ENCODE measurements at places on chromosomes 7 and 10.

GRCh38 chr10:6052247-6053221 lies 9.6 kb downstream of the IL2RA start:
- no peak for DNase-seq

- no peak for DNase-seq
Measured at GRCh38 chr10:1253523-1254353, 197.6 kb downstream of the WDR37 start.

- no peak for DNase-seq
Measured at GRCh38 chr7:157782041-157782440, 445.2 kb downstream of the DNAJB6 start.

DNA sequence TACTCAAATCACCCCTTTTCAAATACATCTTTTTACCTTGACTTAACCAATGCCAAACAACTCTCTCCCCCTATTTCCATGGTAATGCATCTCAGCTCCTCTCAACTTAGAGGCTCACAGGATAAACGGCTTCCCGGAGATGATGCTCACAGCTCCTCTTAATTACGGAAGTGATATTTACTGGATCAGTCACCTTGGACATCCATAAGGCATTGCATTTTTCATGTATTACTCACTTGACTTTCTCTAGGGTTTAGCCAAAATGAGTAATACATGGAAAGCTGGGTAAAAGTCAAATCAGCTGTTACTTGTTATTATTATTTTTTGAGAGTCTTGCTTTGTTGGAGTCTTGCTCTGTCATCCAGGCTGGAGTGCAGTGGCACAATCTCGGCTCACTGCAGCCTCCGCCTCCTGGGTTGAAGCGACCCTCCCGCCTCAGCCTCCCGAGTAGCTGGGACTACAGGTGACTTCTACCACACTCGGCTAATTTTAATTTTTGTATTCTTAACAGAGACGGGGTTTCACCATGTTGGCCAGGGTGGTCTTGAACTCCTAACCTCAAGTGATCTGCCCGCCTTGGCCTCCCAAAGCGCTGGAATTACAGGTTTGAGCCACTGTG lies 73.3 kb upstream of the RHEB start:
- DNase-seq, result peak; percentile 95

- DNase-seq, result no peak
Measured at GRCh38 chr10:31706464-31707092, 222.1 kb downstream of the ARHGAP12 start.

- no peak for DNase-seq
Measured at GRCh38 chr10:80500572-80501380, 36.9 kb upstream of the SH2D4B start.

GRCh38 chr10:110792476-110793125 lies 79.1 kb upstream of the PDCD4 start:
- no peak for DNase-seq

GRCh38 chr7:25549271-25549921 lies 321.1 kb upstream of the NPVF start:
- DNase-seq, result no peak

GRCh38 chr7:38052786-38053185 lies 125.3 kb upstream of the STARD3NL start:
- DNase-seq, result no peak

GRCh38 chr10:85642421-85643170 lies 724.0 kb downstream of the GRID1 start:
- DNase-seq, result peak; percentile 66

DNA sequence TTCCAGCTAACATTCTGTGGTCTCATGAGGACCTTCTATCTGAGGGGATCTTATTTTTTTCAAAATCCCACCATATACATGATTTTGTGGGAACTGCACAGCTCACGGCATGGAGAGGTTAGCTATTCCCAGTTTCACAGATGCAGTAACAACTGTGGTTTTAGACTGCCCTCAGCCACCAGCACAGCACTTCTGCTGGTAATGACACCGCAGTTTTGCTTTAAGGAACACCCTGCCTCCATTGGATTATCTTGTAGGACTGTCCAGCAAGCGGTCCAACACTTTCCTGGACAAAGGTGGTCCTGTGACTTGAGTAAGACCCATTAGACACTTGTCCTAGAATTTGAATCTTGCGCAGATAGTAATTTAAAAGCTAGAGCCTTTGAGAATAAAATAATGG lies 65.3 kb upstream of the SMNDC1 start:
- no peak for DNase-seq

GRCh38 chr10:43262397-43262901 lies 4.4 kb downstream of the RASGEF1A start:
- DNase-seq, result no peak

DNA sequence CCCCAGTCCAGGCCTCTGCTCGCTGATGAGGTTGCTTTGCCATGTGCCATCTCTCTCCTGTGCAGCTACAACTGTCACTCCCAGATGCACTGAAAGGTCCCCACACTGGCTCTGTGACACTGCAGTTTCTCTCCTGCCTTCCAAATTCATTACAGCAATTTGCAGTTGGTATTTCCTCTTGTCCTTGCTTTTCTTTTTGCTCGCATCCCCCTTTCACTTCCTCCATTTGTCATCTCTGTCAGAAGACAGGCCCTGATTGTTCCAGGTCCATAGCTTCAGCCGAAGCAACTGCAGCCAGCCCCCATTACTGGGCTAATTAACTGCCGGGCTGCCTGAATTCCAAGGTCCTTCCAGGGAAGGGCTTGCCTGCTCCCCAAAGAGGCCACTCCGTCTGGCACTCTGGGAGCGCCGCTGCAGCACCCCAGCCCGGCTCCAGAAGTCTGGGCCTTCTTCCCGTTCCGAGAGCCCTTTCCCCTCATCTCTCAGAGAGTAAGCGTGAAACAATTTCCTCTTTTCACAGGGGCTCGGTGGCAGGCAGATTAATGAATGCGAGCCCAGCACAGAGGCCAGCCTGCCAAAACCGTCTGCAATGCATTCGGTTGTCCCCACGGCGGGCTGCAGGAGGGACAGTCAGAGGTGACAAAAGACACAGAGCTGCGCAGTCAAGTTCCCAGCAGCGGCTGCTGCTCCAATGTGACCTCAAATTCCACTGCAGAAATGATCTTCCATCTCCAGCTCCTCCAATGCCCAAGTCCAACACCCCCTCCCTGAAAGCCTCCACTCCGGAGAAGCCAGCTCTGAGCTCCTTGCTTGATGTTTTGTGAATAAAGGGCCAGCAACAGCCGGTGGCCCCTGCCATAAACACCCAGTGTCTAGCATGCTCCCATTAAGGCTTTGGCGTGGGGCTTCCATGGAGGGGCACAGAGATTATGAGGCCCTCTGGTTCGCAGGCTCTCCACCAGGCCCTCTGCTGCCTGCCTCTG lies 279.4 kb upstream of the HABP2 start:
- DNase-seq, result no peak

DNA sequence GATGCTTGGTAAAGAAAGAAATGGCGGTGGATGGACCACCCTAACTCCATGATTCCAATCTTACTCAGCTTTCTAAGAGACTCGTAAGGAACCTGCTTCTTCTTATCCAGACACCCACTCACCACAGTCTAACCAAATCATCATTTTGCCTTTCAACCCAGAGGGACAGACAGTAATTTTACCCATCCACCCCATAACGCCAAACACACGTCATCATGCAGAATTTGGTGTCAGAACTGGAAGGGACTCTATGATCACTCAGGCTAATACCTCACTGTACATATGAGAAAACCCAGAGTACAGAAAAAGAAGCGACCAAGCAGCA lies 388 bp downstream of the ECD start:
- DNase-seq, result no peak

DNA sequence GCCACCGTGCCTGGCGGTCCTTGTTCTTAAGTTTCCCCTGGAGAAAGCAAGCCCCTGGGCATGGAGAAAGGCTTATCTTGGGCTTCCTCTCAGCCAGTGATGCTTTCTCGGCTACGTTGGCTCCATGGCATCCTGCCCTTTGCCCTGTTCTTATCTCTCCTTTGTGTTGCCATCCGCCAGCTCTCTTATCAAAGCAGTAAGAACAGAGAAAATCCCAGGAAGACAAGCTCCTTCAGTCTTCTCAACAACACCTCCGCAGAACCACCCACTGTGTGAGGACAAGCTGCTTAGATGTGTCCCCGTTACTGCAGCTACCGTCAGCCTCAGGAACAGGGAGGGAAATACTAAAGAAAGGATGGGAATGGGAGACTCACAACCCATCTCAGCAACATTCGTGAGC lies 3.3 kb downstream of the PLEKHS1 start:
- DNase-seq, result no peak

- peak; percentile 66 for DNase-seq
Measured at GRCh38 chr10:35328404-35329037, 7.8 kb upstream of the CCNY start.

- no peak for DNase-seq
Measured at GRCh38 chr7:7351832-7352231, 169.5 kb downstream of the C1GALT1 start.

- DNase-seq, result no peak
Measured at GRCh38 chr10:22609719-22610465, 104.5 kb downstream of the PIP4K2A start.

DNA sequence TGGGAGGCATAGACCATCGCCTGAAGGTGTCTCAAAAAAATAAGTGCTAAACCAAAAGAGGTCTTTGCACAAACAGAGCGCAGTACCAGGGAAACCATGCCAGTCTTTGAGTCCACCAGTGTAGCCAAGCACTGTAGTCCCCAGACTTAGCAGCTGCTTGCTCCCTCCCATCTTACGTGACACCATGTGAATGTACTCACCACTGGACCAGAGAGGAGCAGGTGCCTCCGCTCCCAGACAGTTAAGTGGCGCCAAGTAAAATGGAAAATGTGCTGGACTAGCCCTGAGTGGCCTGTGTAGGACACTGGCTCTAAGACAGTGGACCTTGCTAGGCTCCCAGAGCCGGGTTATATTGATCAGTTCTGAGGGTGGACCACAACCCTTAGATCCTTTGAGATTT lies 47.7 kb upstream of the PLEKHA1 start:
- no peak for DNase-seq

DNA sequence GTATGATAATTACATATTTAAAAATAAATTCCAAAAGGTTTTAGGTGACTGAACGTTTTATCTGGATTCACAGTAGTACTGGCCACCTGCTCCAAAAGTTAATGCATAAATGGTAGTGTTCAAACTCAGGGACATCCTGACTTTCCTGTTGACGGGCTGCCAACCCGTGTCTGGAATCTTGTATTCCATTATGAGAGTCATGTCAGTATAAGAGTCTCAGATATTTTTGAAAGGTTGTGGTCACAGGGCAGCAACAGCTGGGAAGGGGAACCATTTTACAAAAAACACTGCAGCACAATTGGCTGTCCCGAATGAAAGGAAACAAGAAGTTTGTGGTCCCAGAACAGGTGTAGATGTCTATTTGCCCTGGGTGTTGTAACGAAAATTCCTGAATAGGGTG lies 2.8 kb downstream of the TDRD1 start:
- no peak for DNase-seq

DNA sequence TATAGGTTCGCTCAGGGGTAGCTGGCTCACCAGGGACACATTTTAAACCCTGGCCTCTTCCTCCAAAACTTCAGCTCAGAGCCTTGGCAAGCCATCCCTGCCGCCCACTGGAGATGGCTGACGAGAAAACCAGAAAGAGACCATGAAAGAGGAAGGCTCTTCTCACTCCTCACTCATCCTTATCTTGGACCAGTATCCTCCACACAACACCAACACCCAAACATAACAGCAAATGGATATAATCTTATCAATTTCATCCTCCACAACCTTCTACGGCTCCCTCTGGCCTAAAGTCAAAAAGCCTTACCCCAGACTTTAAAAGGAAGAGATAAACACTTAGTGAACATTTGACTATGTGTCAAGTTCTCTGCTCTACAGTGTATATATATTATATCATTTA lies 26.9 kb downstream of the DLG5 start:
- no peak for DNase-seq

- DNase-seq, result peak; percentile 16
Measured at GRCh38 chr7:64541438-64542359, 21.2 kb downstream of the ZNF680 start.

DNA sequence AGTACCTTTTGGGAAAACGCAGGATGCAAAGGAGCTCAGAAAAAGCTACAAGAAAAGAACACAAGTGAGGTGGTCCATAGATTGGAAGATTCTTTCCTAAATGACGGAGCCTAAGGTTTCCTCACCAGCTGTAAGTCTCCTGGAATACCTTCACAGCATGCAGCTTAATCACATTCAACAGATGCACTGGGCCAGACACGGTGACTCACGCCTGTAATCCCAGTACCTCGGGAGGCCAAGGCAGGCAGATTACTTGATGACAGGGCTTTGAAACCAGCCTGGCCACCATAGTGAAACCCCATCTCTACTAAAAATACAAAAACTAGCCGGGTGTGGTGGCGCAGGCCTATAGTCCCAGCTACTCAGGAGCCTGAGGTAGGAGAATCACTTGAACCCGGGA lies 228.7 kb downstream of the FRMD4A start:
- no peak for DNase-seq

- no peak for DNase-seq
Measured at GRCh38 chr7:148699024-148699781, 500 bp downstream of the CUL1 start.
